ENCODE measurements at places on chromosomes 7 and 10.

GRCh38 chr10:71882813-71883659, 32.0 kb upstream of the PSAP start:
- DNase-seq = no peak

DNA sequence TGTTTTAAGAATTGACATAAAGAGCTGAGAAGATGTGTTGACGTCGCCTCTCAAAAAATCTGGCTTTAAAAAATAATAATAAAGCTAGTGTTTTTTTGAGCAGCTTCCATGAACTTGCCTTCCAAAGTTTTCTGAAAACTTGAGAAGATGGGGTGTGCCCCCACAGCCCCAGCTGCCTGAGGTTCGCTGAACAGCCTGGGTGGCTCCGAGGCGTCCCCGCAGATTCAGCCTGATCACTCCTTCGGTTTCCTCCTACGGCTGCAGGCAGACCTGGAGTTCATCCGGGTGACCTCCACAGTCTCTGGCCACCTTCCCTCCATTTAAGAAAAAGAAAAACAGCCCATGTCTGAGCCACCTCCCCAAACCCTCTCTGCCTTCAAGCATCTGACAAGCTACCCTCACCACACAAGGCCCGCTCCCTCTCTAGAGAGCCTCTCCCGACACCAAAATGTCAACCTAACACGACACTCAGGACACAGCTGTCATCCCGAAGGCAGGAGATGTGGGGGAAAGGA, 177.8 kb downstream of the PTPRN2 start:
- DNase-seq = no peak

GRCh38 chr7:130274983-130275591, 8.4 kb downstream of the CPA2 start:
- DNase-seq = no peak

- DNase-seq = no peak
These were observed 60.1 kb downstream of the ERCC6 start for GRCh38 chr10:49478819-49479218.

DNA sequence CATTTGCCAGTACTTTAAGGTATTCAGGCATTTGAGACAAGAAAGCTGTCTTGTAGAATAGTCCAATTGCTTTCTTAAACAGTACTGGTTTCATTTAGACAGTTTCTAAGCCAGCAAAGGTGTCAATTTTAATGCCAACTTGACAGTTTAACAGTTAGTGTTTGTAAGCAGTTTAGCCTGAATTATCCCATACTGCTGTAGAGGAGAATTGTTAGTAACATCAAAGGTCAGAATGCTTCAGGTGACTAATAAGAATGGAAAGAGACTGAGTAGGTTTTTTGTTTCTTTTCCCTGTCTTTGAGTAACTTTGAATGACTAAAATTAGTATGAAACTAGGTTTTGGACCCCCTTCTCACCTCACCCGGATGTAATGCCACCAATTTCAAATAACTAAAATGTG, 29.5 kb upstream of the VDAC2 start:
- no peak for DNase-seq

- no peak for DNase-seq
These were observed 15.4 kb downstream of the CUX1 start for GRCh38 chr7:101832685-101833375.

GRCh38 chr7:14144538-14144937, 155.1 kb upstream of the ETV1 start:
- no peak for DNase-seq

- DNase-seq = no peak
These were observed 2.6 kb upstream of the GATA3 start for GRCh38 chr10:8051851-8052257.

DNA sequence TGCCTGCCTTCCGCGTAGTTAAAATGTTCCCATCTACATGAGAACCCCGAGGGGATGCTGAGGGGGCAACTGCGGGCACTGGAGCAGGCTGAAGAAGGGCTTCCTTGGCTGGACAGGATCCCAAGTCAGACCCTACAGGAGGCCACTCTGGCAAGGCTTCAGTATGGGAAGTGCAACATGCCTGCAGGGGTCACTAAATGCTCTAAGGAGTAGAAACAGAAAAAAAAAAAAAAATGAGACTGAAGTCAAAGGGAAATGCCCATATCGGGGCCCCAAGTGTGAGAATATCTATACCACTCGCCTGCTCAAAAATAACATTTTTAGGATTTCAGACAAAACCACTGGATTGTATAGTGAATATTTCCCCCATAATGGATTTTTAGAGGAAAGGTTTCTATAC, 33.5 kb downstream of the FAM204A start:
- no peak for DNase-seq

DNA sequence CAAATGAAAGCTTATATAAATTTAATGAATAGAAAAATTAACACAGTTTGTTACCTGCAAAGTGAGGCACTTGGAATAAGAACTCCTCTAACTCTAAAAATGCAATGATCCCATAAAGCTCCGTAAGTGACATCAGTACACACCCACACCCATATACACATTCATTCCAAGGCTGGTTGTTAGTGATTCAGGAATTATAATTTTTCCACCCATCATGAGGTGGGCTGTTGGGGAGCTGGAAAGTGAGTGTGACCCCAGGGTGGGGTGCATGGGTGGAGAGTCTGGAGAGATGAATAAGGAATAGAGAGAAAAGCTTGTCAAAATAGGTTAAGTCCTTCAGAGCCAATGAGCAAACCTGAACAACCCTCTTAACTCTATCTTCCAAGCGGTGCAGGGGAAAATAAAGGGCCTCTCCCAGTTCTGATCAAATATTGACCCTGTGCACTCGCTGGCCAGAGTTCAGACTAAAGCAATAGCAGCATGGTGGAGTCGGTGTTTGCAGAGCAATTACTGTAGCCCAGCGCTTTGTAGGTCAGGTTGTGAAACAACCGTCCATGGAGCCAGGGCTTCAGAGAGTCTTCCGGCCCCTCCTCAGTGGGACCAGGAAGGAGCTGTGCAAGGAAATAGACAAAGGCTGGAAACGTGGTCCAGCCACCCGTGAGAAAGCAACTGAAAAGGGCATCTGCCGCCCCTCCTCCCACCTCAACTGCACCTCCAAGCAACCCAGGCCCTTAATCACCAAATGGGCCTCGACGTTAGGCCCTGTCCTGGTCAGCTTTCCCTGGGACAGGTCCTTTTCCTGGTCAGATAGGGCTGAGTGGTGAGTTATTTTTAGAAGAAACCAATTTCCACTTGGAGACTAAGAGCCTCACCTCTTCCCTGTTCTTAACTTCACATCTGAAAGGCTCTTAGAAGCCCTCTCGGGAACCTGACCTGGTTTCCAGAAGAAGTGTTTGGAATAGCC, 61.2 kb downstream of the SH3PXD2A start:
- no peak for DNase-seq

GRCh38 chr7:45108863-45109262, 2.6 kb downstream of the TBRG4 start:
- DNase-seq = peak; percentile 37

- no peak for DNase-seq
These were observed 171.7 kb upstream of the SEMA3E start for GRCh38 chr7:83820641-83821040.

GRCh38 chr7:40463446-40463845, 328.6 kb downstream of the SUGCT start:
- no peak for DNase-seq

DNA sequence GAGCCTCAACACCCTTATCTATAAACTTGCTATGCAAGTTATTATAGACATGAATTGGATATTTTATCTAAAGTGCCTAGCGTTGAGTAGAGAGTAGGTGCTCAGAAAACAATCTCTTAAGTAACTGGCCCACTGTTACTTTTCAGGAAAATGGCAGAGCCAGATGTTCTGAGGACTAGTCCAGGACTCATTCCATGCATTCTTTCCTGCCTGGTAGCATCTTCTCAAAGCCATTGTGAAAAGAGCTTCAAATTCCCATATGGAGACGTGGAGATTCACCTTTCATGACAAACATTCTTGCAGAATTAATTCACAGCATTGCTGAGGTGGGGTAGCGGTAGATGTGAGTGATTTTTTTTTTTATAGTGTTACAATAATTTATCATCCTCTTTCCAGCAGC, 35.9 kb upstream of the ITPRID1 start:
- DNase-seq = no peak

DNA sequence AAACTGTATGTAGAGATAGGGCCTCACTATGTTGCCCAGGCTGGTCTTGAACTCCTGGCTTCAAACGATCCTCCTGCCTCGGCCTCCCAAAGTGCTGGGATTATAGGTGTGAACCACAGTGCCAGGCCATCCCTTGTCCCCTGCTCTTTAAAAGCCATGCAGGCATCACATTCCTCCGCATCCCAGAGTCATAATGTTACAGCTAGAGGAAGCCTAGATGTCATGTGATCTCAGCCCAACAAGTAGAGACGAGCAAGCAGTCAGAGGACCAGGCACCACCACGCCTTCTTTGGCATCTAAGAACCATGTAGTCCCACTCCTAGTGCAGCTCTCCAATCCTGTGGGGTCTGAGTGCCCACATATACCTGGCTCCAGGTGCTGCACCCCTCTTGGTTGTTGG, 13.1 kb downstream of the PODXL start:
- no peak for DNase-seq

GRCh38 chr10:10460451-10460850, 557.2 kb upstream of the CELF2 start:
- no peak for DNase-seq

- no peak for DNase-seq
These were observed 92.1 kb downstream of the CABCOCO1 start for GRCh38 chr10:61754587-61755550.
